ENCODE measurements at places on chromosomes 7 and 10. TPM values are rescaled to one million over a fixed set of nuclear protein-coding genes. Genes with fewer than 3 reads are reported as not detected.

GRCh38 chr10:62856021-62856420 is 39.9 kb upstream of the EGR2 start:
- no peaks in the 10 kb centered on the region for H3K27me3 ChIP-seq
- H3K27ac ChIP-seq, result no peak overlapping the region
- no peak overlapping the region for H3K4me3 ChIP-seq
- H3K4me1 ChIP-seq, result no peaks in the 10 kb centered on the region

GRCh38 chr7:140209866-140210609 is 33.3 kb upstream of the KDM7A start:
- no peaks in the 10 kb centered on the region for H3K4me1 ChIP-seq
- DNase-seq, result no peak
- no peaks in the 10 kb centered on the region for H3K36me3 ChIP-seq
- no peak overlapping the region for H3K27ac ChIP-seq
- H3K27me3 ChIP-seq, result no peaks in the 10 kb centered on the region

- no peak for DNase-seq
- H3K27ac ChIP-seq, result peak overlapping the region; percentile 12
- peaks cover 75% of the 10 kb centered on the region for H3K36me3 ChIP-seq
- no peaks in the 10 kb centered on the region for H3K4me1 ChIP-seq
- no peak overlapping the region for H3K4me3 ChIP-seq
Measured at GRCh38 chr7:128323459-128324367, 20.0 kb downstream of the RBM28 start.

The EPO gene
- not detected for total RNA-seq

DNA sequence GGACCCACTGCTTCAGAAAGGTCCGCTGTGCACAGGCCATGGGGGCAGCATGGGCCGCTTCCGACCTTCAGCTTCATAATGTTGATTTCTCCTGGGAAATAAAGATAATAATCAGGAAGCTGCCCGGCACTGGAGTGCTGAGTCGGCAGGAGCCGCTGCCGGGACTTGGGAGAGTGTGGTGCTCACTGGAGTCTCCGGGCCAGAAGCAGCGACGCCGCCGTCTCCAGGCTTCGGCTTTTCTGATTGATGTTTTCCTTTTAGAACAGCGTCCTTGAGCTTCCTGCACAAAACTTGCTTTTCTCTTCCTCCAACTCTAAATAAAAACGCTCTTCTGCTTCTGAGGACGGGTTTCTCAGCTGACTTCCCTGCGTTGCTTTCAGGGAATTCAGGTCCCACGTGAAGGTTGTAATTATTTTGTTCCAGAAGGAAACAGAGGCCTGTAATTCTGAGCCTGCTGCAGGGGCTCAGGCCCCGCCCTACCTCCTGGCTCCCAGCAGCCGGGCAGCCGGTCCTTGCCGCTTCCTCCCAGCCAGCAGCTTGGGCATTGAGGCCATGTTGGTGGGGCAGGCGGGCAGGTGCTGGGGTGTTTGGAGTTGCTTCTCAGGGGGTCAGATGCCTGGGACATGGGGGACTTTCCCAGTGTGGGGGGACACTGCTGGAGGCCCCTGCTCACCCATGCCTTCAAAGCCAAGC is 14.7 kb downstream of the PWWP2B start:
- no peak overlapping the region for H3K4me3 ChIP-seq
- H3K36me3 ChIP-seq, result peaks cover 4% of the 10 kb centered on the region
- peak overlapping the region; percentile 22 for H3K27ac ChIP-seq
- no peak for DNase-seq

The TUBB8 gene
- total RNA-seq, result not detected

The GJD4 gene
- not detected for total RNA-seq

The HERC4 gene
- 15.0 TPM for total RNA-seq

- no peak overlapping the region for H3K4me3 ChIP-seq
- no peaks in the 10 kb centered on the region for H3K4me1 ChIP-seq
- no peaks in the 10 kb centered on the region for H3K36me3 ChIP-seq
- no peaks in the 10 kb centered on the region for H3K27me3 ChIP-seq
Measured at GRCh38 chr7:108440613-108441012, 15.6 kb downstream of the NRCAM start.

The BEND7 gene
- 6.9 TPM for total RNA-seq

- H3K4me3 ChIP-seq, result no peak overlapping the region
- H3K27ac ChIP-seq, result no peak overlapping the region
- no peaks in the 10 kb centered on the region for H3K4me1 ChIP-seq
- H3K36me3 ChIP-seq, result no peaks in the 10 kb centered on the region
Measured at GRCh38 chr10:96334616-96335526, 23.9 kb downstream of the OPALIN start.

The C7orf57 gene
- not detected for total RNA-seq

All from ascending aorta (tissue), 2 donors.